CD4-positive, alpha-beta T cell treated with Interferon alpha-2 for 1 hour (primary cell): ENCODE measurements at places on chromosomes 5 and 9.
A peak's percentile ranks its signal among the peaks of the same experiment; 100 is the strongest.

DNA sequence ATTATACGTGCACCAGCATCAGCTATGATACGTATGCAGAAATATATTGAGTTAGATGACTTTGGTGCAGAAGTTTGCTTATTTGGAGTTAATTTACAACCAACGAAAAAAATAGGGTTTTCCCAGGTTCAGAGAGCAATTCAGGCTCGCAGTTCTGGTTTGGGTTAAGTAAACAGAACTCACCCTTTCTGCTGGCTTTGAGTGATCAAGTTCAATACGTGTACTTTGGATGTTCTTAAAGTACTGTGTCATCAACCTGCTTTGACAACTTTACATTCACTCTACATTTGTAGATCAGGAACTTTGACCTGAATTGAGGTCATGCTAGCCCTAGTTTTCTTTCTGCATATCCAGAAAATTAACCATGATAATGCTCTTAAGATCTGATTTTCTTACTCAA, 40.7 kb downstream of the ACOT12 start:
- no peak for DNase-seq

DNA sequence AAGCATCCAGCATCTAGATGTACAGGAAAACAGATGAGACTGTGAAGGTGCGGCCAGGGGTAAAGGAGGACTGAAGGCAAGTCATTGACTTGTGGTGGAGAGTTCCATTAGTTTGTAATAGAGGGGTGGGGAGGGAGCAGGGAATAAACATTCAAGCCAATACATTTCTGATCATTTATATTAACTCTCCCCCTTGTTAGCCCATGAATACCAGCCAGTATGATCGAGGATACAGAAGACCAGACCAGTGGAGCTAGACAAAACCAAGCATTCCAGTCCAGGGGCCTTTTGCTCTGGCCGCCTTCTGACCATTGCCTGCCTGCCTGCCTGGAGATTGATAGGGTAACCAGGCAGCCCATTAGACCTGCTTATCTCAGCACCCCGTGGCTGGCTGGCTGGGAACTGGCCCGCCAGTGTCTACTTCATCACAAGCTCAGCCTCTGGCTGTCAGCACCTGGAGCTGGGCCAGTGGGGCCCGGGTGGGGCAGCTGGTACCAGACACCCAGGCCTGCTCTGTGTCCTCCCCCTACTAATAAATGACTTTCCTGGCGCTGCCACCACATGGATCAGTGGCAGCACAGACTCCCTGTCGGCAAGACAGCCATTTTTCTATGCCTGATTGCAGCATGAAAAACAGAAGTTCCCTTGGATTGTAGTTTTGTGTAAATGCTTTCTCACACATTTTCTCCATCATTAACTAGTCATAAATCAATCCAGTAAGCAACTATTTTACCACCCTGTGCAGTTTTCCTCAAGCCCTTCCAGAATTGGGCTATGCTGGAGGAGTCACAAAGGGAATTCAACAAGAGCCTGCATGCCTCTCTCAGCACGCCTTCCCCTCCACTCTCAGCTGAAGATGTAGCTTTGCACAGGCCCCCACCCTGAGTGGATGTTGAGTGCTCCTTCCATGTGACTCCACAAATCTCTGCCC, 181.3 kb downstream of the SNCAIP start:
- no peak for DNase-seq

GRCh38 chr5:44875661-44876605, 67.2 kb downstream of the MRPS30 start:
- peak; percentile 13 for DNase-seq

GRCh38 chr9:23826120-23826629, at the start of gene ELAVL2:
Gene ELAVL2 (minus strand): TSS chr9:23826240. CDS start chr9:23762234, 64,006 bp downstream.
- peak; percentile 53 for DNase-seq

GRCh38 chr5:106019261-106019660, 1651.5 kb downstream of the EFNA5 start:
- DNase-seq, result no peak

- no peak for DNase-seq
Observed at GRCh38 chr5:101364469-101364868, 461.4 kb upstream of the ST8SIA4 start.

GRCh38 chr5:109247986-109248385, 161.8 kb downstream of the PJA2 start:
- DNase-seq, result no peak

DNA sequence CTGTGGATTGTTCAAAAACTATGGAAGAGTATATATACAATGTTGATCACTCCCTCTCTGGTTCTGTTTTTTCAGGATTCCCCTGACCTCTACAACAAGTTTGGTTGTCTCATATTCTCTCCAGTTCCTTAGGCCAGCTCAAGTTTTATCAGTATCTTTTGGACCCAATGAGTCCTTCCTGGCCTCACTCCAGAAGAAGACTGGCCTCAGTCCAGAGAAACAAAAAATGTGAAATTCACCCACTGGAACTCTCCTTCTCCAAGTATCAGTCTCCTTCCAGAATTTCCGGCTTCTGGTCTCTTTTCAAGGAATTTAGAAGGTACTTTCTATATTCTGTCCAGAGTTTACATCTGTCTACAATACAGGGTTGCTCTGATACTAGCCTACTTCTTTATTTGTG, 537.8 kb upstream of the FTMT start:
- no peak for DNase-seq

DNA sequence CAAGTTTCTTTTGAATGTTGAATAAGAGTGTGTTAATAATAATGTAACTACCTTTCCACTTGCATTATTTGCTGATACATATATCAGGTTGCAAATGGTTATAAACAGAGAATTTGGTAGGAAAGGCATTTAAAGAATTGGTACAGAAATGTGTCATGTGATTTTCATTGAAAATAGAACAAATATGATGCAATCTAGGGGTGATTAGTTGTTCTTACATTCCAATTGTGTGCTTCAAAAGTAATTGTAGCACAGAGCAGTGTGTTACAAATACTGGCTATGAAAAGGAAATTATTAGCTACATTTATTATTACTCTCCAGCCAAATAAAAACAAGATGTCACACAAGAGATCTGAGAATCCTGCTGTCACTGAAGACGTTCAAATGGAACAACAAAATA, 61.8 kb upstream of the PRDM9 start:
- DNase-seq, result no peak

DNA sequence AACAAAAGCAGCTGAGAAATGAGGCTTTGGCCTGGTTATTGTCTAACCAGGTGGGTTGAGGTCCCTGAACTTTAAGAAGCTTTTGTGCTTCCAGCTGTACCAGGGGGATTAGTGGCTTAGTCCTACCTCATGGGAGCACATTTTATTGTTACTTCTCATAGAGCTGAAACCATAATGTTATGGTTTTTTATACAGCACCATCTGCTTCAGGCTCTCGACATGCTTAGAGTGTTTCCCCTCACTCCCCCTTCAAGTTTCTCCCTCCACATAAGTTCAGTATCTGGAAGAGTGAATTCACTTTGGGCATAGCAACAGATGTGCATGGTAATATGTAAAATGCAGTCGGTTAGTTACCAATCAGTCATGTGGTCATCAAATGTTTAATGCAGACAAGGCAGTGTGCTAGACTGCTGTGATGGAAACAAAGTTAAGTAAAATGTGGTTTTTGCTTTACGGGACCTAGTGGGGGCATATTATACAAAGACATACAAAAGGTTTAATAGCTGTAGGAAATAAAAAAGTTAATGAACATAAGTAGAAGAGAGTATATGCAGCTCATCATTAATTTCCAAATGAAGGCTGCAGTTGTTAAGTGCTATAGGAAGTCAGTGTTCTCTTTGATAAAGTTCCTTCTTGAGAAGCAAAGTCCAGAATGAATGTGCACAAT, 95.9 kb upstream of the SPRY4 start:
- no peak for DNase-seq

GRCh38 chr5:79243224-79243623, 7.3 kb downstream of the JMY start:
- DNase-seq, result no peak

DNA sequence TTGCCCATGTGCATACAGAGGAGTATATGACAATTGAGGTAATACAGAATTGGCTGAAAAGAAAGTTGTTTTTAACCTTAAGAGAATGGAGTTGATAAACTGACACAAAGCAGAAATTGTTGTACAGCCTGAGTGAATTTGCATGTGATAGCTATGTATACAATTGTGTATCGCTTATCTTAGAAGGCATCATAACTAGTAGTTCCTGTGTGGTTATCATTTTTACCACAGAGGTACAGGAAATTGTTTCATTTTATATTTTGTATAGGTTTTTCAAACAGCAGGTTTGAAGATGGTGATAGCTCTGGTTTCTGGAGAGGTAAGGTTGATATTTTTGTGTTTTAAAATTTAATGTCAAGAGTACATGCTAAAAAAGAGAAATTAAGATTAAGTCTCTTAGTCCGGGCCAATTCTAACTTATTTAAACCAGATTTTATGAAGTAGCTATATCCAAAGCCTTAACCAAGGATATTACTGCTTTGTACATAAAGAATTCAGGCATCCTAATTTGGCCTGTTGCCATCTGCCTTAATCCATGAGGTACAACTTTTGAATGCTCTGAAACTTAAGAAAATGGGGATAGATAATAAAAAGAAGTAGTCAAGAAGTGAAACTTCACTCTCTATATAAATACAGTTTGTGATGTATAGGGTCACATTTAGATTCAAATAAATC, 26.0 kb downstream of the DDX4 start:
- peak; percentile 31 for DNase-seq

DNA sequence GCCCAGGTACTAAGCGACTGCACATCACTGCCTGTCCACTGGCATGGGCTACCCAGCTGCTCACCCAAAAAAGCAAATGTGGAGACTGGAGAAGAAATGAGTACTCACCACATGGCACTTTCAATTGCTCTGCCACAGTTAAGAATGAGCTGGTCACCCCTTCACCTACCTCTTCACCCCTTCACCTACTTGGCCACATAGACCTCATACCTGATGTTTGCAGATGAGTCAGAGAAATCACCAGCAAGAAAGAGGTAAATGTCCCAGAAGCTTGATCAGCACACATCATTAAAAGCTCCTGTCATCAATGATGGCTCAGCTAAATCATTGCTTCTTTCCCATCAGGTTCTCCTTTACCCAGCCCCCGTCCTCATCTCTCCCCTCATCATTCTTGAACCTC, 7.6 kb upstream of the PRUNE2 start:
- no peak for DNase-seq
